ENCODE measurements at places on chromosomes 4 and X. TPM values are rescaled to one million over a fixed set of nuclear protein-coding genes. Genes with fewer than 3 reads are reported as not detected.

NRK gene
- not detected for total RNA-seq

DNA sequence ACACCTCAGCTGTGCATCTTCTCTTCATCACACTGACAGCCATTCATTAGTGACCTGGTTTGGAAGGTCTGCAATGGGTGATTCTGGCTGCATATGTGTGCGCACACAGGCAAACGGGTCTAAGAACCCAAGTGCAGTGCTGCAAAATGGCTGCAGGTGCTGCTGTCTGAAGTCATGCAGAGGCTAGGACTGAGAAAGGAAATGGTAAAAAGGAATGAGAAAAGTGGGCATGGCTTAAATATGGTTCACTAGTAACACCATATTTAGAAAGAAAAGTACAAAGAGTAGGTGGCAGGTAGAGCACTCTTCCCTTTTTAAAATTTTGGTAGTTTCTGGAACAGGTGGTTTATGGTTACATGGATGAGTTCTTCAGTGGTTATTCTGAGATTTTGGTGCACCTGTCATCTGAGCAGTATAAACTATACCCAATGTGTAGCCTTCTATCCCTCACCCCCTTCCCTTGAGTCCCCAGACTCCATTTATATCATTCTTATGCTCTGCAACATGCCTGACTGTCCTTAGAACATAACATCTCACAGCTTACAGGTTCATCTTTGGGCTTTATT is 78.4 kb downstream of the CCNG2 start:
- DNase-seq, result no peak

IL2 gene
- total RNA-seq, result not detected

DNA sequence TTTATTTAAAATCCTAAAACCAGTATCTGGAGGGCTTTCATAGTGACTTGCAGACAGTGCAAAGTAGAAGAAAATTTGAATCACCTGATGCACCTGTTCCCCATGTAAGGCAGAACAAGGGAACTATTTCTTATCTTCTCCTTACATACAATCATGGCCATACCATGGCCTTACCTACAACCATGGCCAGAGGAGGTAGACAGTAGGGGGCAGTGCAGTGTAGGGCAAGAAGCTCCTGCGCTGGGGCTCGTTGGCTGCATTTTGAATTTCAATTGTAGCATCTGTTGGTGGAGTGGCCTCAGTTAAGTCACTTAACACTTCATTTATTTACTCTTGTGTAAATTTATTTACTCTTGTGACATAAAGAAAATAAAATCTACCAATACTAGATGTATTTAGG is 33.0 kb downstream of the GALNTL6 start:
- peak; percentile 46 for DNase-seq

DNA sequence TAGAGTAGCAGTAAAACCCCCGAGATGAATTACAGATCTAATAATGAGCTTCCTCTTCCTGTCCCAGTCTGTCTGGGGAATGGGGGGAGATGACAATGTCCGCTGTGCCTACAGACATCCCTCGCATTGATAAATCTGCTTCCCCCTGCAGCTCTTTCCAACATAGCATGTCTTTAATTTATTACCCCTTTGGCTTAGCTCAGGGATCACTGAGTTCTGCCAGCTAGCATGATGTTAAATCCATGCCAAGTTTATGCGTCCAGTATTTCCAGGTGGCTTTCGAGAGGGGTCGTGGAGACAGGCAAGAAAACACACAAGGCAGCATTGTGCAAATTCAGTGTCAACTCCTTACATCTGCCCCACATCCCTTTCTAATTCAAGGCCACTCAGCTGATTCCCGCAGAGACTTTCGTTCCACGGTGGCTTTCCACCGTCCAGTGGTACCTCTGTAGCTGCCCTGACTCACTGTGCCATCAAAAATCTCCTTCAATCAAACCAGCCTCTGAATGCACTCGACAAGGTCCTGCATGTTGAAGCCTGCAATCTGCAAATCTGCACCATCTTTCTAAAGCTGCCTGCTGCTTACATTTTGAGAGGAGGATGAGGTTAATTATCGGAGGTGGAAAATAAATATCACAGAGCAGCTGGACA is 75.1 kb downstream of the MXRA5 start:
- no peak for DNase-seq

Measured in HT-29 (cell line).